ENCODE measurements at places on chromosomes 2 and 18.
A peak's percentile ranks its signal among the peaks of the same experiment; 100 is the strongest.

GRCh38 chr2:186702501-186702900, 8.6 kb downstream of the FAM171B start:
- DNase-seq = no peak

DNA sequence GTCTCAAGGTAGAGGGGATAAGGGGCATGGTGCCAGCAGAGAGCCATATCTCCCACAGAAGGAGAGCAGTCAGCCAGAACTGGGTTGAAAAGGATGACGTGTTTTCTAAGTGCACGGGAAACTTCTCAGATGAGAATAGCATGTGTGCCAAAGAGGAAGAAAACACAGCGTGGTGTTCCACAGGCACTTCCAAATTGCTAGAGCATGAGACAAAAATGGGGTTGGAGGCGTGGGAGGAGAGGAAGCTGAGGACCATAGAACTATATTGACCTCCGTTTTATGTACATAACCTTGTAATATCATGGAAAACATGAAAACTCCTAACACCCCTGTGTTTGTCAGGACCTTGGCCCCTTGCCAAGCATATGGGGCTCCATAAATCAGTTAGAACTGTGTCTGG, 682.7 kb upstream of the RAB6C start:
- DNase-seq = no peak

DNA sequence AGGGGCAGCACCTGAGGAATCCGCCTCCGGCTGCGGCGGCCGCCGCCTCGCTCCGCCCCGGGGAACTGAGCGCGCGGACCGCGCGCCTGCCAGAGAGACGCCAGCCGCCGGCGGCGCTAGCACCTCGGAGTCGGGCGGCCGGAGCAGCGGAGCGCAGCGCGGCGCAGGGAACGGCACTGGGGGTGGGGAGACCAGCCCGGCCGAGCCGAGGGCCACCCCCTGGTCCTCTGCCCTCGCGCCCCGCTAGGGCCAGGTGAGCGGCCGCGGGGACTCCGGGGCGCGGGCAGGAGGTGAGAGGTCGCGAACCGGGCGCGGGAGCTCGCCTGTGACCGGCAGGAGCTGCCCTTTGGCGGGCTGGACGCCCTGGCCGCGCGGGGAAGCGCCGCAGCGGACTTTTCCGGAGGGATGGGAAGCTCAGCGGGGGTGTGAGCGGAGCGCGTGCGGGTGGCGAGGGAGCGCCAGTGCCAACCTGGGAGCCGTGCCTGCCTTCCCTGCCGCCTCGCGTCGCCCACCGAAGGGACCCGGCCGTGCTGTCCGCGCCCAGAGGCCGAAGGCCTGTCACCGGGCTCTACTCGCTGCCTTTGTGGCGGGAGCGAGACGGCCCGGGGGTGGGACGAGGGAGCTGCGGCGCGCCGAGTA, at the start of gene GREB1L:
TSS of gene GREB1L (plus strand) at position 92 of the 639 bp plus-strand sequence. CDS start 141,287 bp downstream, outside the sequence.
- DNase-seq = no peak

DNA sequence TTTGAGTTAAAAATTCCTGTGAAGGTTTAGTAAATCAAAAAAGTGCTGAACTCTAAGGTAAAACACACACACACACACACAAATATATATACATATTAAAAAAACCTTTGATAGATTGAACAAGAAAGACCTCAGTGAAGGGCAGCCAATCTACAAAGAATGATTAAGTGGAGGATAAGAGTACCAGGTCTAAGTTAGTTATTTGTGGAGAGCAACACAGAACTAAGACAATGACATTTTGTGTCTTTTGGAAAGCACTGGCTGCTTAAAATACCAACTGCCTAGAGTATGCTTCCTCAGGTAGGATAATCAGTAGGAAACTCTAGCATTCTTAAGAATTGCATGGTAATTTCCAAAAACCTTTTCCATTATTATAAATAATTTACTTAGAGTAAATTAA, 481.4 kb upstream of the SYT4 start:
- no peak for DNase-seq

GRCh38 chr2:222673883-222674282, 2.4 kb downstream of the MOGAT1 start:
- no peak for DNase-seq

GRCh38 chr2:169162613-169163012, 93.2 kb downstream of the DHRS9 start:
- no peak for DNase-seq

DNA sequence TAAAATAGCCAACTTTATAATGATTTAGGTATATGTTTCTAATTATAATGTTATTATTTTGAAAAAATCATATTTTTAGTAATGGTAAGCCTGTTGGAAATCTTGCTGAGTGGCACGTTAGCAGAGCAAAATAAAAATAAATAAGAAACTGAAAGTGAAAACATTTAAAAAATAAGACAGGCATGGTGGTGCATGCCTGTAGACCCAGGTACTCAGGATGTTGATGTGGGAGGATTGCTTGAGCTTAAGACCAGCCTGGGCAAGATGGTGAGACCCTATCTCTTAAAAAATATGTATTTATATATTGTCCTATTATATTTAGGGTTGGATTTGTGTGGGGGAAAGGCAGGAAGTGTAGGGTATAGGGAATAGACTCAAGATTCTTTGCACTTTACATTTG, 15.8 kb upstream of the ANKRD12 start:
- no peak for DNase-seq

DNA sequence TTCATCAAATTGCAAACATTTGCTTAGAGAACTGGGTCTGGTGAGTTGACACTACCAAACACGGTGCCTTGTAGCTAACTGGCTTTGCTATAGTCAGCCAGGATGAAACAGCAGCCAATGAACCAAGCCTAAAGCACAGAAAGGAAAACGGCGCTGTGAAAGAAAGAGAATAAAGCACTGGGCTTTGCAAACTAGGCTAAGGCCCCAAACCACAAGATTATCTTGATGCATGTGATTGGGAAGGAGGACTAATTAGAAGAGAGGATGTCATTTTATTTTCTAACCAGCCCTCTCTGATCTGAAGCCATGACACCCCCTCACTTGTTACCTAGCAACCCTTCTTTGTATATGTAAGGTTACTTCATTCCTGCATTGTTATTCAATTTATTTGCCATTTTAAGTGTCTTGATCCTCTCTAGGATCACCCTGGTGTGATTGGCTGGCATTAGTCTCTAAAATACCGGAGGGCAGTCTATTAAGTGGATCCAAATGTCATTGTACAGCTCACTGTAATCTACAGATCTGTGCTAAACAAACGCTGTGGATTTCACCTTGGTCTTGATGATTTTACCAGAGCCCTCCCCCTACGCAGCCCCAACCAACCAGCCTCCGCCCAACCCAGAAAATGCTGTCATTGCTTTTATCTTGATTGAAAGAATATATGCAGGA, 395.4 kb upstream of the ACVR2A start:
- peak; percentile 10 for DNase-seq

Measured in stimulated activated CD8-positive, alpha-beta memory T cell treated with anti-CD3 and anti-CD28 coated beads, Interleukin-15, amount 100 ng/mL, for 1 hour (primary cell).